NCI-H1694 (cell line): ENCODE measurements at places on chromosomes 6 and 20.

DNA sequence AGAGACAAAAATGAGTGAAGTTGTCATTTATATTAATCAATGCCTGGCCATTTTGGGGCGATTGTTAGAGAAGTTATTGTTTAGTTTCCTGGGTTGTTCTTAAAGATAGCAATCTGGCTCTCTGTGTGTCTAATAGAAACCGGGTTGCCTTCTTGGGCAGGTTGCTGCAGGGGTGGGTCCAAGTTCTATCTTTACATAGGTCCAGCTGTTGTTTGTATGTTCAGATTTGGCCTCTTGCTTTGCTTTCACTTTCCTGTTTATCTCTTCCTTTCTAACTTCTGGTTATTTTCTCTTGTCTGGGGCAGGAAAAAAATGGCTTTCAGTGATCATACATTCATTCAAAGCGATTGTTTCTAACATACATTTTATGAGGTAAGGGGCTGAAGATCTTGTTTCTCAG lies 128.4 kb upstream of the NOX3 start:
- DNase-seq, result no peak

DNA sequence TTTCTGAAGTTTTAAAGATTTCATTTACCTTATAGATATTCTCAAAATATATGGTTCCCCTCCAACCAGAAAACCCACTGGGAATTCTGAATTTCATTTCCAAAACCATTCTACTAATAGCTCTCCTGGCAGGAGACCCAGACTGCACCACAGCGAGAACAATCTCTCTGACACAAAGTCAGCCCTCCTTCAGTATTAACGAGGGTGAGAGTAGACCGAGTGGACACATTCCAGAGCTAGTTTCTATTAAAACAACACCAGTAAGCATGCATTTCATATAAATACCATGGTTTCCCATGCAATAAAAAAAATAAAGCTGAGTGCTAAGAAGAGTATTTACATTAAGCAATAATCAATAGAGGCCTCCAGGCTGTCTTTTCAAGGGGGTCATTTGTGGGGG lies 899.6 kb upstream of the SLC35B3 start:
- DNase-seq, result no peak

DNA sequence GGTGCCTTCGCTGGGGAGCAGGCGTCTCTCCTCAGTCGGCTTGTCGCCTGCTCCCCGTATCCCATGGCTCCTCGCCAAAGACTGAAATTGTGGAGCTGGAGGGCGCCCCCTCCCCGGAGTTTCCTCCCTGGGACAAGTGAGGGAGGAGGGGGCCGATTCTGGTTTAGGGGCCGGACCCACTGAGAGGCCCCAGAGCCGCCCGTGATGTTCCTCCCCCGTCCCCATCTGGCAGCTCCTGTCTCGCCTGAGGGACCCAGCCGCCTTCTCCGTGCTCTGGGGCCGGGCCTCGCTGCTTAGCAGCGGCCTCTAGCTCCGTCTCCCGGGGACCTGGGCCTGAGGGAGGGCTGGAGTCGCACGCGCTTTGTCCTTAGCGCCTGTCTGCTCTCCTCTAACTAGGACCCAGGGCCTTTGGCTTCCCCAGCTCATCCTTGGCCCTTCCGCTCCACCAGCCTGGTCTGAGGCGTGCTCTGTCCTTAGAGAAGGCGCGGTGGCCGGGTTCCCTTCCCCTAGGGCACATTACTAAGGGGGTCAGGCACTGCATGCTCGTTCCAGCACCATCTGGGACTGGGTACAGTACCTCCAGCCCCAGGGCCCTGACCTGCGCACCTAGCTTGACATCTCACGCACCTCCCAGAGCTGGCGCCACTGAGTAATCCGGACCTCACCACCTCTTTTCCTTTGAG lies 29.7 kb downstream of the SLC12A5 start:
- DNase-seq, result no peak

GRCh38 chr6:786946-787763 lies 94.2 kb upstream of the EXOC2 start:
- no peak for DNase-seq

GRCh38 chr6:112802144-112802543 lies 455.0 kb downstream of the RFPL4B start:
- DNase-seq, result no peak

- peak; percentile 65 for DNase-seq
These were observed 167.2 kb upstream of the THEMIS start for GRCh38 chr6:128068119-128068479.

DNA sequence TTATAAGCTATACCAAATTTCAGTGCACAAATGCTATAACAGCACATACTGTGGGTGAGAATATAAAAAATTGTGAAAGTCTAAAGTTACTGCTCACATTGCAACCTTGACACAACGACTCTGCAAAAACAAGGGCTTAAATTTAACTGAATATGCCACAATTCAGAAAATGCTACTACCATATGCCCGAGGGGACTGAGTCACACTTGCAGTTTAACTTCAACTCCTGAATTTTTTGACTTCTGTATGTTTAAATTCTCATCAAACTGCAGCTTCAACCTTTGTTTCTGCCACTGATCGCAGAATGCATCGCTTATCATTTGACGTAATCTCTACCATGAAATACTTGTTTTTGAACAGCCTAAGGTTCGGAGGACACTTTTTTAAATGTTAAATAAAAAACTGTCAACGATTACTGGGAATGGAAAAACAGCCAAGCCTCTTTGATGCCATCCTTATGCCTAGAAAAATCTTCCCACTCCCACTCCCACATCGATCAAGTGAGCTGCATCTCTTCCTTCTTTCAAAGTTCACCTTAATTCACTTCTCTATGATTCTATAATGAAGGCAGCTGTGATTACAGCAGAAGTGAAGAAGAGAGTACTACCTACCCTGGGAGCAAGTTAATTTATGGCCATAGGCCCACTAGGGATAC lies 136.5 kb downstream of the ATXN1 start:
- no peak for DNase-seq

- no peak for DNase-seq
These were observed 66.8 kb downstream of the CPNE5 start for GRCh38 chr6:36772397-36772796.

DNA sequence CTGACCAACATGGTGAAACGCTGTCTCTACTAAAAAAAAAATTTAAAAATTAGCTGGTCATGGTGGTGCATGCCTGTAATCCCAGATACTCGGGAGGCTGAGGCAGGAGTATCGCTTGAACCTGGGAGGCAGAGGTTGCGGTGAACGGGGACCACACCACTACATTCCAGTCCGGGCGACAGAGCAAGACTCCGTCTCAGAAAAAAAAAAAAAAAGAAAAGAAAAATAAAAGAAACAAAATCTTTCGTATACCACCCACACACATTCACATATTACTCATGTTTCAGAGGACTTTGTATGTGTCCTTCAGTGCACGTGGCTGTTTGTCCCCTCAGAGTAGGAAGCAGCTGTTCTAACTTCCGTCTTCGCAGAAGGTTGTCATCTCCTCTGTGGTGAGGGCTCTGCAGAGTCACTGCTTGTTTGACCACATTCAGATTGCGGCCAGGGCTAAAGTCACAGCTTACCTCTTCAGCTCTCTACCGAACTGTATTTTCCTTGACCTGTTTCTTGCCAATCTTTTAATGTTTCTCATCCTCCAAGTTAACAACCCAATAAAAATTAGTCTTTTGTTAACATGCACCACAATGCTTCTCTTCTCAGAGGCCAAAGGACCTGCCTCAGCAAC lies 36.6 kb upstream of the HIVEP1 start:
- DNase-seq, result no peak

DNA sequence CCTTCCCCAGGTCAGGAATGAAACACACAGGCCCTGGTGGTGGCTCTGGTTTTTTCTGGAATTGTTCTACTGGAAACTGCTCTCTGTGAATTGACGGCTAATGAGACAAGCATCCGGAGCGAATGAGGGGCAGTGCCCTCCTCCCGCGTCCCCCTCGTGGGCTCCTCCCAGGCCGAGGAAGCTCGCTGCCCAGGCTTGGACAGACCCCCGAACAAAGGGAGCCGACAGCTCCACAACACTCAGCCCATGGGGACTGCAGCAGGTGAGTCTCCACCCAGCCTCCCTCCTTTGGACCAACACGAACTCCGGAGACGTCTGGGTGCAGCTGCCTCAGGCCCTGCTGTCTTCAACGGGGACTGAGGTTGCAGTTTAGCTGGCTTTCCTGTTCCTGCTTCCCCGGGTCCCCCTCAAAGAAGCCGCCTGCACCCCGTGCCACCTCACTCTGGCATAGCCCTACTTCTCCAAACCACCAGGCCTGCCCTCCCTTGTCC lies 31.3 kb upstream of the AFDN start:
- no peak for DNase-seq

- DNase-seq, result no peak
These were observed 1.7 kb upstream of the ULBP2 start for GRCh38 chr6:149939909-149940671.

DNA sequence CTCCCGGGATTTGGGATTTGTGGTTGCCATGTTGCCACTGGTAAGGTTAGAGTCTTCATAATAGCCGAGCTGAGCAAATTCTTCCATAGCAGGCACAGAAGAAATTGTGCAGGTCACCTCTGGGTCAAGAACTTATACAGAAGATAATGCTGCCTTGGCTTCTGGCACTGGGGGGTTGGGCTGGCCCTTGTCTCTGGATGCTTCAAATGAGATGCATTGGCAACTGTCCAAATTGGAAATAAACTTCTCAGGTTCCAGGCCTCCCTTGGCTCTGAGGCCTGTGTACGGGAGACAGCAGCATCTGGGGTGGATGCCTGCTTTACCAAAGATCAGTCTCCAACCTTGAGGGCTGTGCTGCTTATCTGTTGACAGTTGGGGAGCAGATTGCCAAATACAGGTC lies 26.2 kb downstream of the MYO6 start:
- no peak for DNase-seq

GRCh38 chr6:47278545-47278944 lies 31.2 kb downstream of the TNFRSF21 start:
- DNase-seq, result no peak

DNA sequence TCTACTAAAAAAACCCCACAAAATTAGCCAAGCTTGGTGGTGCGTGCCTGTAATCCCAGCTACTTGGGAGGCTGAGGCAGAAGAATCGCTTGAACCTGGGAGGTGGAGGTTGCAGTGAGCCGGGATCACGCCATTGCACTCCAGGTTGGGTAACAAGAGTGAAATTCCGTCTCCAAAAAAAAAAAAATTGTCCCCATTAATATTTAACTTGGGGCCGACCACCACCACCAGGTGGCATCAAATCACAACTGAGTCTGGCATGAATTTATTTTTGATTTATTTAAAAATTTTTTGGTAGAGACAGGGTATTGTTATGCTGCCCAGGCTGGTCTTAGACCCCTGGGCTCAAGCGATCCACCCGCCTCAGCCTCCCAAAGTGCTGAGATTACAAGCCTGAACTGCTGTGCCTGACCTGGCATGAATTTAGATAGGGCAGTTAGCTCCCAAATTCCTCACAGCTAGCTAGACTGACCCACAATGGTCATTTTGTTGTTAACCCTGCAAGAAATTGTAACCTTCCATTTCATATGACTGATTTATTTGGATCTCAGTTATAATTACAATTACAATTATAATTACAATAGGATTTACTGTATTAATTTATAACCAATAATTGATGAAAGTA lies 17.1 kb upstream of the BEND3 start:
- peak; percentile 24 for DNase-seq

GRCh38 chr6:97081010-97081590 lies 156.6 kb downstream of the KLHL32 start:
- no peak for DNase-seq

GRCh38 chr20:50843331-50844276 lies 48.7 kb downstream of the BCAS4 start:
- no peak for DNase-seq

- no peak for DNase-seq
These were observed 31.3 kb downstream of the SLC22A3 start for GRCh38 chr6:160379466-160379865.

DNA sequence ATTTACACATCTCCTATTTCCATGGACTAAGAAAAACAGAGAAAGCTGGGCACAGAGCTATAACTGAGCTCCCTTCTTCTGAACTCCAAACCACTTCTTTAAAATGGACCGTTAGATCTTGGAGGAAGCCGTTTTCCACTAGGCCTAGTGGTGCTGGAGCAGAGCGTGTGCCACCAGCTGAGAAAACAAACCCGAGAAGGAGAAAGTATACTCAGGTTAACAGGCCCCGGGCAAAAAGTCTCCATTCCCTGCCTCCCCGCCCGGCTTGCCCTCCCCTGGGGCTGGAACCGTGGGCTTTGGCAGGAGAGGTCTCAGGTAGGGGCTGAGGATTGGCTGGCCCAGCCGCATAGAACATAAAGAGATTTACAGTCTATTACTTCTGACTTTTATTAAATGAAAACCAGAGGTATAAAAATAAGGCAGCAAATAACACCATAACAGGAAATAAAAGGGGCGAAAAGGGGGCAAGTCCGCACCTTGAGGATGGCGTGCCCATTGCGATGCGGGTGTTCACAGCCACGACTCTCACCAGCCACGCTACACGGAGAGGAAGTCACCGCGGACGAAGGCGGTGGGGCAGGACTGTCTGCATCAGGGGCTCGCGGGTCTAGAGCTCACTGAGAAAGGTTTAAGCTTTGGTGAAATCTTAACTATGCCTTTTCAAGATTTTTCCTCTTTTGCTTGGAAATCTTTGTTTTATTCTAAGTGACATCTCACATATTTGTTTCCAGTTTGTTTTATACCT lies 191.2 kb upstream of the GMDS start:
- DNase-seq, result no peak

- no peak for DNase-seq
These were observed 71.9 kb downstream of the TBC1D7 start for GRCh38 chr6:13256266-13257001.

DNA sequence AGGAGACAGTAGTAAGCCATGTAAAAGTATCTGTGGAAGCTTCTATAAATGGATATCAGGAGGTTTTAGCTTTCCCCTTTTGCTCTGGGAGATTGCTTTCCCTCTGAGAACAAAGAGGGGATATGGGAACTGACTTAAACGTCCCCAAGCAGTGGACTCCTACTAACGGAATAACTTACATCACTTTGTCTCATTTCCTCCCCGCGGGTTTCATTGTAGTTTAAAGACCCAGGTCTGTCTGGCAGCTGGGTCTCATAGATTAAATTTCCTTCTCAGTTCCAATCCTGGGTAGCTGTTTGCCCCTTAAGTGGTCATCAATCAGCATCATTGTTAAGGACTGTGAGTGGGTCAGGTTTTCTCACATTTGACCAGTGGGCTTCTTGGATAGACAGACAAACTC lies 68.7 kb downstream of the PLAGL1 start:
- no peak for DNase-seq
